ENCODE measurements at places on chromosomes 3 and 15.
A peak's percentile ranks its signal among the peaks of the same experiment; 100 is the strongest.

GRCh38 chr3:178233371-178234071, 302.7 kb upstream of the KCNMB2 start:
- no peak for DNase-seq

GRCh38 chr15:53512029-53512428, 247.4 kb downstream of the WDR72 start:
- no peak for DNase-seq

GRCh38 chr3:11624161-11624560, 19.6 kb downstream of the VGLL4 start:
- DNase-seq = peak; percentile 81

GRCh38 chr3:86029590-86029989, 961.4 kb downstream of the VGLL3 start:
- DNase-seq = no peak

Data from activated CD4-positive, alpha-beta T cell treated with anti-CD3 and anti-CD28 coated beads, Interleukin-2, amount 50 U/mL, for 48 hours (primary cell).